Liver (tissue), 10 donors: ENCODE measurements at places on chromosomes 2 and 18.

DNA sequence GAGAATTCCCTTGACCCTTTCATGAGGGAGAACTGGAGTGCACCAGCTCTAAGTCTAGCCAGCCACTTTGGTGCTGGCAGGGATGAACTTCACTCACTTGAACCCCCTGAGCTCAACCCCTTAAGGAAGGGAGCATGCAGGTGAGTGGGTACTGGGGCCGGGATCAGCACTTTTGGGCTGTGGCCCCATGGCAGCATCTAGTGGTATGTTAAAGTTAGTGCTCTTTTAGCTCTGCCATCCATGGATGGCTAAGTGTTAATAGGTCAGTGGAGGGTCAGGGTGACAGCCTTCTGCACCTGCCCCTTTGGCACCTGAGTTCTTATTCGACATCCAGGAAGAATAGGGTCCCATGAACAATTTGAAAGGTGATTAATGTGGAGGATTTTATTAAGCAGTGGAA lies 689.0 kb upstream of the FSHR start:
- H3K27me3 ChIP-seq, result peaks cover 9% of the 10 kb centered on the region
- H3K4me1 ChIP-seq, result no peaks in the 10 kb centered on the region
- no peaks in the 10 kb centered on the region for H3K36me3 ChIP-seq
- H3K4me3 ChIP-seq, result no peak overlapping the region

GRCh38 chr2:101678379-101678778 lies 19.1 kb upstream of the MAP4K4 start:
- DNase-seq, result no peak
- H3K4me1 ChIP-seq, result no peaks in the 10 kb centered on the region
- no peak overlapping the region for H3K4me3 ChIP-seq
- H3K27me3 ChIP-seq, result no peaks in the 10 kb centered on the region

DNA sequence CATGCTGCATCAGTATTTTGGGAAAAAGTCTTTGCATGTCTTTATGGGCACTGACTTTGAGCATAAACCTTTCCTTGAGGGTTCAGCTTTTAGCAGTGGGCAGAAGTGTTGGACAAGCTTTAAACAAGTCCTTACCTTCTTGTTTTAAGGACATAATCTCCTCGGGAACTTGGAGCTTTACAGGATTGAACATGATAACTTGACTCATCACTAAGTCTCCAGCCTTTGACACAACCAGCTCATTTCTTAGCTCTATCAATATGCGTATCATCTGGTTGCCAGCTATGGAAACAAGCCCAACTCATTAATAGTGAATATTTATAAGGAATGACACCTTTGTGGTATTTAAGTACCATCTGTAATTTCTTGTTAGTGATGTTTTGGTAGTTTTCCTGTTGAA lies 21.0 kb upstream of the RAB27B start:
- no peak overlapping the region for H3K27ac ChIP-seq
- H3K36me3 ChIP-seq, result no peaks in the 10 kb centered on the region
- no peak for DNase-seq
- H3K4me1 ChIP-seq, result no peaks in the 10 kb centered on the region

GRCh38 chr2:19251554-19251953 lies 106.9 kb downstream of the OSR1 start:
- no peak overlapping the region for H3K27ac ChIP-seq
- no peaks in the 10 kb centered on the region for H3K4me1 ChIP-seq
- no peaks in the 10 kb centered on the region for H3K27me3 ChIP-seq
- no peaks in the 10 kb centered on the region for H3K36me3 ChIP-seq

GRCh38 chr2:42974721-42975717 lies 182.6 kb upstream of the HAAO start:
- no peaks in the 10 kb centered on the region for H3K27me3 ChIP-seq
- no peak overlapping the region for H3K4me3 ChIP-seq
- H3K36me3 ChIP-seq, result no peaks in the 10 kb centered on the region
- H3K27ac ChIP-seq, result no peak overlapping the region
- peaks cover 40% of the 10 kb centered on the region for H3K4me1 ChIP-seq
